Suppressor macrophage treated with lipopolysaccharide for 4 hours (primary cell): ENCODE measurements at places on chromosomes 12 and 14.

DNA sequence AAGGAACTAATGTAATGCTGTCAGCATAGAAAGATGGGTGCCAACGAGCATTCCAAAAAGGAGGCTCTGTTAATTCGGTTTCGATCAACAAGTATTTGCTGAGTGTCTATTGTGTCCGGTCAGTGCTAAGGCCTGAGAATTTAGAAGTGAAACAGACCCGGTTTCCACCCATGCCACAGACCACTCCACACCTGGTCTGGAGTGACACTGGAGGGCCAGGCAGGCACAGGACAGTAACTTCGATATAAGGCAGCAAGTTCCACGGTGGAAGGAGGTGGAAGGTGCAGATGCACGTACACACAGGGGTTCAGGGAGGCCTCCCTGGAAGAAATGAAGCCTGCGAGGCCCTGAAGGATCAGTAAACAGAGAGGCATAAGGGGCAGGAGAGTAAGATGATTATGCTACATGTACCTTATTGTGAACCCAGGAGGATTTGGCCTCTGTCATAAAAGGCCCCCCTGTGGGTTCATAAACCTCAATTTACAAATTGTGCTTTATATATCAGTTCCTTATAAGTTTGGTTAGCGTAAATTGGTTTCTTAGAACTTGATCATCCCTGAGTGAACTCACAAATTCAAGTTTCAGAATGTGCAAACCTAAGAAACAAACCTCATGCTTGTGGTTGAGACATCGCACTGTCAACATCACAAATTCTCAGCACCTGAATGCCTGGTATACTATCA lies 25.9 kb downstream of the SSH1 start:
- no peak for DNase-seq

GRCh38 chr12:128245121-128245520 lies 21.8 kb upstream of the TMEM132C start:
- peak; percentile 0 for DNase-seq

- peak; percentile 3 for DNase-seq
Measured at GRCh38 chr12:64390275-64390851, at the start of gene C12orf56. C12orf56 (minus strand) TSS chr12:64390758; CDS start chr12:64390565, 193 bp downstream.

GRCh38 chr12:53052419-53053217 lies 2.8 kb downstream of the TNS2 start:
- DNase-seq, result no peak

DNA sequence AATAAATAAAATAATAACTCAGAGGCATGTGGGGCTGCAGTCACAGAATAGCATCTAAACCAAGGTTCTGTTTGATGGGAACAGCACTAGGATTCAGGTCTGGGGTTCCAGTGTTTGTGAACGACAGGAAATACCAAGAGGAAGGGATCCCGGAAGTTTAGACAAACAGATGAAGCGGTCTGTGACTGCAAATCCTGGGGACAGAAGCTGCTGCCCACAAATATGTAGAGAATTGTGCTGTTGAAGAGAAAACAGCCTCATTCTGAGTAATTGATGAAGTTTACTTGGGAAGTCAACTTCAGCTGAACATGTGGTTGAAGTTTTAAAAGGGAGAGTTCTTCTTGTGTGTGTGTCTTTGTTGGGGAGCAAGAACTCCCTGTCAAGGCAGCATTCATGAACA lies 98.4 kb upstream of the TBX5 start:
- no peak for DNase-seq
